Glutamatergic neuron (in vitro differentiated cells): ENCODE measurements at places on chromosomes 16 and 17. TPM values are rescaled to one million over a fixed set of nuclear protein-coding genes. Genes with fewer than 3 reads are reported as not detected.

- DNase-seq = no peak
Observed at GRCh38 chr16:24683847-24684493, 45.5 kb upstream of the TNRC6A start.

DNA sequence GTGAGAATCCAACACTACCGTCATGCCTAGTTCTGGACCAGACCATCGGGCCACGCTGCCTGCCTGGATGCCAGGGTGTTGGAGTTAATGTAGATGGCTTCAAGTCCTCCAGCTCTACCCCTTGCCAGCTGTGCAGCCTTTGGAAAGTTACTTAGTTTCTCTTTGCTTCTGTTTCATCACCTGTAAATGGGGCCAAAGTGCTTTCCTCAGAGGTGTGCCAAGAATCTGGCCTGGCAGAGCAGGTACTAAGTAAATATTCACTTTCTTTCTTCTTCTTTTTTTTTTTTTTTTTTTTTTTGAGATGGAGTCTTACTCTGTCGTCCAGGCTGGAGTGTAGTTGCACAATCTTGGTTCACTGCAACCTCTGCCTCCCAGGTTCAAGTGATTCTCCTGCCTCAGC is 159.5 kb upstream of the RPL38 start:
- no peak for DNase-seq

GRCh38 chr17:67125417-67125816 is 81.1 kb downstream of the CACNG1 start:
- DNase-seq = no peak

Gene GID4
- 8.2 TPM for total RNA-seq

Gene FOXC2
- not detected for total RNA-seq

Gene IGF2BP1
- total RNA-seq = 260 TPM

Gene SULT1A2
- total RNA-seq = not detected

Gene MYH13
- total RNA-seq = not detected
